Naive thymus-derived CD4-positive, alpha-beta T cell (primary cell): ENCODE measurements at places on chromosomes 2 and 18. TPM values are rescaled to one million over a fixed set of nuclear protein-coding genes. Genes with fewer than 3 reads are reported as not detected.

GRCh38 chr2:235505181-235505741 lies 11.4 kb downstream of the AGAP1 start:
- H3K4me1 ChIP-seq = no peaks in the 10 kb centered on the region
- no peak for DNase-seq
- H3K4me3 ChIP-seq = no peak overlapping the region
- no peaks in the 10 kb centered on the region for H3K27me3 ChIP-seq
- no peak overlapping the region for H3K27ac ChIP-seq

Gene SFT2D3
- total RNA-seq = 16.6 TPM

DNA sequence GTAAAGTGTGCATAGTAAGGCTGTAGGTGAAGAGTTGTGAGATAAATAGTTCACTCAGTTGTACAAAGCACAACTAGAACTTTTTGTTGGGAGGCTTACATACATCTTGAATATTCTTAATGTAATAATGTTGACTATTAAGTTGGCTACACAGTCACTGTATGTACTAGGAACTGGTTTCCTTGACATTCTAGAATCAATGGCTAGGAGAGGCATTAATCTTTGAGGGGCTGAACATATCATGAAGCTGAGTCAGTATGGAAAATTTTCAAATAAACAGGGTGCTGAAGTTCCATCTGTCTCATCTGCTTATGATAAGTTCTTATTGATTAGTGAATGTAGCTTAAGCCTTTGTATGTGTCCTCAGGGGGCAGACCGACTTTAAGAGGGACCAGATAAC lies 23.4 kb downstream of the METTL21A start:
- H3K4me1 ChIP-seq = no peaks in the 10 kb centered on the region
- no peaks in the 10 kb centered on the region for H3K27me3 ChIP-seq
- H3K27ac ChIP-seq = no peak overlapping the region
- peaks cover 9% of the 10 kb centered on the region for H3K36me3 ChIP-seq
- no peak overlapping the region for H3K4me3 ChIP-seq

DNA sequence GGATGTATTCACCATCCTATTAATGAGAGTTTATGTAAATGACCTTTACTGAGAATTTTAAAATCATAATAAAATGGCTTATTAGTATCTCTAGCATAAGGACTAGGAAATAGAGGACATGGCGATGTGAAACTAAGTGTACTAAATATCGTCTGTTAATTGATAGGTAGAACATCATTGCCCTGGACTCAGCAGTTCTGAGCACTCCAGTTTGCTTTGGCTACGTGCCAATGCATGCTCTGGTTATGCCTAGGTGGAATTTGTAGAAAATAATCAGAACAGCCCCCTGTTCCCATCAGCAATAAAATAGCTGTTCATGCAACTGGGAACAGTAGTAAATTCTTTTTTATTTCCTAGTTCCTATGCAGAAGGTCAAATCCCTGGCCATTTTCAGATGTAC lies 247.8 kb downstream of the DOK6 start:
- no peak overlapping the region for H3K27ac ChIP-seq
- H3K4me3 ChIP-seq = no peak overlapping the region
- no peaks in the 10 kb centered on the region for H3K36me3 ChIP-seq
- no peak for DNase-seq

Gene FAM237A
- not detected in 2 replicates for total RNA-seq

DNA sequence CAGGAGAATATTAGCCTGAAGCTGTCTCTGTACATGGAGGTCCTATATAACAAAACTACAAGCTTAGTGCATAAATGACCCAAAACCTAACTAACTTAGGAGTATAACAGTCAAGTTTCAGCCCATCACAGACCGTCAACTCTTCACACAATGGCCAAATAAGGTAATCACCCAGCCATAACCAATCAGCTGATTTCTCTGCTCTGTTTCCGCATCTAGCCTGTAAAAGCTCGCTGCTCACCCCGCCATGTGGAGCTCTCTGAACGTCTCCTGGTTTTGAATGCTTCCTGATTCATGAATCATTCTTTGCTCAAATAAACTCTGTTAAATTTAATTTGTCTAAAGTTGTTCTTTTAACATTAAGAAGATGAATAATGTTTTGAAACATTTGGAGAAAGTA lies 593.6 kb downstream of the TMX3 start:
- DNase-seq = no peak
- H3K4me1 ChIP-seq = no peaks in the 10 kb centered on the region
- no peak overlapping the region for H3K4me3 ChIP-seq
- no peak overlapping the region for H3K27ac ChIP-seq
- no peaks in the 10 kb centered on the region for H3K27me3 ChIP-seq

- H3K36me3 ChIP-seq = no peaks in the 10 kb centered on the region
- no peaks in the 10 kb centered on the region for H3K27me3 ChIP-seq
These were observed 221.0 kb downstream of the MTX2 start for GRCh38 chr2:176490061-176490861.

Gene MYCN
- total RNA-seq = 0.27 TPM

- no peak overlapping the region for H3K27ac ChIP-seq
- no peak overlapping the region for H3K4me3 ChIP-seq
- peaks cover 15% of the 10 kb centered on the region for H3K4me1 ChIP-seq
- H3K36me3 ChIP-seq = peaks cover 6% of the 10 kb centered on the region
These were observed 3.5 kb downstream of the NDUFA10 start for GRCh38 chr2:240021488-240022104.

GRCh38 chr2:186032102-186032738 lies 293.6 kb downstream of the FSIP2 start:
- no peaks in the 10 kb centered on the region for H3K4me1 ChIP-seq
- no peak for DNase-seq
- no peaks in the 10 kb centered on the region for H3K36me3 ChIP-seq
- H3K27ac ChIP-seq = no peak overlapping the region

DNA sequence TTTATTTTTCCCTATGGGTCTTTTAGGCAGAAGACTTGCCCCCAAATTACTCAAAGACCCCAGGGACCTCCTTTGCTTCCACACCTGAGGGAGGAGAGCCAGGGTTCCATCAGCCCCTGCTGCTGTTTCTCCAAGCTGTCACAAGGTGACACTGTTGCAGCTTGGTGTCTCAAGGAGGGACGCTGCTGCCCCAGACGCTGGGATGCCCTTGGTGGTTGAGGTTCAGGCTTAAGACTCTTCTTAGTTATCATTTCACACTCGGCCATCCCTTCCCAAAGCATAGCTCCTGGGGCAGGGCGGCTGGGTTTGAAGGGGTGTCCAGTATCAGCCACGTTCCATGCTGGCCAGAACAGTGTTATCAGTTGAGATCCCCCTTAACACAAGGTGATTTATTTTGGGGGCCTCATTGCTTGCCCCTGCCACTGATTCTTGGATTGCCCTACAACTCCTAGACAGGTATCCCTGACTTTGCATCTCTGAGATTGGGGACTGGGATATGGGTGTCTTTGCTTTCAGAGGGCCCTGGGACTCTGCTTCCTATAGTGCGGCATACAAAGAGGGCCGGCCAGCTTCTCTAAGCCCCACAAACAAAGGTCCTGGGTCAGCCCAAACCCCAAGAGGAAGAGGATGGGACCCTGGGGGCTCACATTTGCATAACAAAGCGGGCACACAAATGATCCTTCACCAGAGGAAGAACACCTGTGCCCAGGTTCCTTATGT lies 22.7 kb downstream of the GPR55 start:
- H3K4me1 ChIP-seq = peaks cover 6% of the 10 kb centered on the region
- H3K27me3 ChIP-seq = no peaks in the 10 kb centered on the region

Gene GKN2
- total RNA-seq = not detected

GRCh38 chr2:76160670-76161069 lies 450.0 kb upstream of the GCFC2 start:
- no peak for DNase-seq
- H3K4me1 ChIP-seq = no peaks in the 10 kb centered on the region
- no peak overlapping the region for H3K27ac ChIP-seq
